ENCODE measurements at places on chromosomes 3 and 15.

DNA sequence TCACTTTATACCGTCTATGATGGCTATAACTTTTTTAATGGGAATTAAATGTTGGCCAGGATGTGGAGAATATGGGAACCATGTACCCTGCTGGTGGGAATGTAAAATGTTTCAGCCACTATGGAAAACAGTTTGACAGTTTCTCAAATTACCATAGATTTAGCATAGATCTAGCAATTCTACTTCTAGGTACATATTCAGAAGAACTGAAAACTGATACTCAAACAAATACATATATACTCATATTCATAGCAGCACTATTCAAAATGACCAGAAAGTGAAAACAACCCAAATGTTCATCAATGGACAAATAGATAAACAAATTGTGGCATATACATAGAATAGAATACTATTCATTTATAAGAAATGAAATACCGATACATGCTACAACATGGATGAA is 539.4 kb downstream of the IGSF11 start:
- DNase-seq: no peak

DNA sequence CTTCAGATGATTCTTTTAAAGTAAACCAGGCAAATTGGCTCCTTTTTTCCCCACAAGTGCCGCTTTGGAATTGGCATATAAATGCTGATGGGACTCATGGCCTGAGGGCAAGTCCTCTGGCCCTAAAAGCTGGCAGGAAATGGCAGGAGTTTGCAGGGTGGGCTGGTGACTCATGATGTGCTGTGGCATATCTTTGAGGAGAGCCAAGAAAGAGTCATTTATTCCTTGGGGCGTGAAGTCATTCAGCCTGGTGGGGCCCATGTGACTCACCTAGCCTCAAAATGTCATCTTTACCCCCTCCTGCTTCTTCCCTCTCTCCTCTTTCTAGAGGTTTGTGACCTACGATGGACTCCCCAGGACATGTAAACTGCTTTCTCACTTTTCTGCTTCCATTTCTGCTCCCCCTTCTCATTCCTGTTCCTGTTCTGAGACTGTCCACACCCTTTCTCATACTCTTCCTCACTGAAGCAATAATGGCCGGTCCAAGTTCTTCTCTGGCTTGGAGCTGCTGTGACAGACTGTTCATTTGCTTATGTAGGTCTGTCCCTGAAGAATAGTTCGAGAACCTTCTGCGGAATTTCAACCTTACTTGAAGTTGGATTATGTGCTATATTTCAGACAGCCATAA is 326.1 kb downstream of the SATB1 start:
- DNase-seq: no peak

DNA sequence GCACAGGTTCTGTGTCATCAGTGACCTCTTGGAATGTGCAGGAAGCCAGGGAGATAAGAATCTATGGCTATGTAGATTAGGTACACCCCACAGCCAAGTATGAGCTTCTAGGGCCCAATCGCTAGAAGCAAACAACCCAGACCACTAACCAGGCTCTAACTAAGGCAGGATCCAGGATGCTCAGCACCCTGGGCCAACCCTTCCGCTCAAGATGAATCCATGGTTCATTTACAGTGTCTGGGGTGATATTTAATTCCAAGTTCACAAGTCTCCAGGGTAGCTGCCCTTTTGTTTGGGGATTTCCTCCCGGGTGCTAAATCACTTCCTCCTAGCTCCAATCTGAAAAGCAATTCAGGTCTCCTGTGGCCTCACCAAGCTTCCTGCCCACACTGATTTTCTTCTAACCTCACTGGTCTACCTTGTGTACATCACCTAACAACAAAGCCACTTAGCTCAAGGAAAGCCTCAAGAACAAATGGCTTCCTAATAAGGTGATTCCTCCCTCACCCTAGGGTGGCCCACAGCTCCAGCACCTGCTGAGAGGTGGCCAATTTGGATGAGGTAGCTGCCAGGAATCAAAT is 2.4 kb downstream of the EHD4 start:
- no peak for DNase-seq

DNA sequence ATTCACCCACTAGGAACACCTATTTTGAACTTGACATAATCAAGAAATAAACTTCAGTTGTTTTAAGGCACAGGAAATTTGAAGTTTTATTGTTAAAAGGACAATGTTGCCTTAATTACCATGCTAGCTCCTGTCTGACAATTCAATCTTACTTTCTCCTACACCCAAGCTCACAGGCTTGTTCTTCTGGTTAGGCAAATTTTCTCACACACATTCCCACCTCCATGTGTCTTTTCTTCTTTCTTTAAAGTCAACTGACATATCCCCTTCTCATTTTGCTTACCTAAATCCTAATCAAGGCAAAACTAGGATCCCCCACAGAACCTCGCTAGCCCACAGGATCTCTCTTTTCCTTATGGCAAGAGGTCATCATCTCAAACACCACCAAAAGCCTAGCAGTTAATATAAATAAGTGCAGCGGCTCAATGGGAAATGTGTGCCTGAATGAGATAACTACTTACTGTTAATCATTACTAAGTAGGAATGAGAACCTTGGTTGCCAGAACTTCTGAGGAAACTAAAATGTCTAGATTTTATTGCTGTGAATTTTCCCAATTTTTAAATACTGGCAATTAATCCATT is 189.3 kb downstream of the PLCH1 start:
- DNase-seq: no peak

GRCh38 chr3:139718415-139718814 is 40.6 kb upstream of the NMNAT3 start:
- DNase-seq: peak; percentile 45

GRCh38 chr3:150097588-150097890 is 126.8 kb upstream of the PFN2 start:
- no peak for DNase-seq

GRCh38 chr15:91593067-91593466 is 260.4 kb upstream of the SLCO3A1 start:
- DNase-seq: no peak

- DNase-seq: no peak
Observed at GRCh38 chr3:25751725-25752124, 31.5 kb downstream of the NGLY1 start.

Data from iPS DF 6.9 (cell line).